ENCODE measurements at places on chromosomes 1 and 21.

DNA sequence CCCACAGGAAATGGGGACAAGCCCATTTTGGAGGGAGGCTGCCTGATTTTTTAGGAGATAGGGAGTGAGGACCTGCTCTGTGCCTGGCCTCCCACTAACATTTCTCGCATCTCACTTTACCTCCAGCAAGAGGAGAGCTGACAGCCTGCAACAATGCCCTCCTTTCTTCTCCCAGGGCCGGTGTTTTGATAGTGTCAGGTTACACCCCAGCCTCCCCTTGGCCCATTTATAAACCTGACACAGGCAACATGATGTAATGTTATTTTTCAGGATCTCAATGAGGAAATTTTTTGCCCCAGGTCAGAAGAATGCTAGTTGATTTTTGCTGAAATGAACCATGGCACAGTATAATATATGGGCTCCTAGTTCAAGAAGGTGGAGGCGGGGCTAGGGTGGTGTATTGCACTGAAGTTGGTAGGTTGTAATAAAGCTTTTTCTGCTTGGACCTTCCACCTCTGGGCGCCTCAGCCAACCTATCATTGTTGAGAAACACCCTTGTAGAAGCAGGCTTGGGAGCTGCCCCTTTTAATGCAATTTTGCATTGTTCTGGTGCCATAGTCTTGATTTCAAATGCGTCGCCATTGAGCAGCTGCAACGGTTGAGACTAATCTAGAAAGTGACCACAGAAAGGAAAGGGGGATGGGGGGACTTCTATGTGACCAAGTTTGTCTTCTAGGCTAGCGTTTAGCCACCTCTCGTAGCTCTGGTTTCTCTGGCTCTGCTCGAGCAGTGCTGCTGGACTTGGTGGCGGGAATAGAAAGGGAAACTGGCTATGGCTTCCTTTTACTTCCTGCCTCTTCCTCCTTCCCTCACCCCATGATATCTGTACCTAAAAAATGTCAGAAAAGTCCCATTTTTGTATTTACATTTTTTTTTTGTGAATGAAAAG, 53.0 kb downstream of the PBX1 start:
- peak; percentile 90 for DNase-seq

DNA sequence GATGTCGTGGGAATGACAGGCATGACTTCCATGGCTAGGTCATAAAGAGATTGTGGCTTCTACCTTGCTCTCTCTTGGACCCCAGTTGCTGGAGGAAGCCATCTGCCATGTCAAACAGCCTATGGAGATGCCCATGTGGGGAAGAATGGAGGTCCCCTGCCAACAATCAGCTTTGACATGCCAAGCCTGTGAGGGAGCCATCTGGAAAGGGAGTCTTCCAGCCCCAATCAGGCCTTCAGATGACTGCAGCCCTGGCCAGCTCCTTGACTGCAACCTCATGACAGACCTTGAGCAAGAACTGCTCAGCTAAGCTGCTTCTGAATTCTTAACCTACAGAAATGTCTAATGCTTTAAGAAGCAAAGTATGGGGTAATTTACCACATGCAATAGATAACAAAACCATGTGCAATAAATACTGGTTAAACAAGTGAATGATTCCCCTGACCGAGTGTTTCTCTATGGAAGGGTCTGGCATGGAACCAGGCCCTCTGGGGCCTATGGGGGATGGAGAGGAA, 187.1 kb downstream of the HIVEP3 start:
- DNase-seq: no peak

DNA sequence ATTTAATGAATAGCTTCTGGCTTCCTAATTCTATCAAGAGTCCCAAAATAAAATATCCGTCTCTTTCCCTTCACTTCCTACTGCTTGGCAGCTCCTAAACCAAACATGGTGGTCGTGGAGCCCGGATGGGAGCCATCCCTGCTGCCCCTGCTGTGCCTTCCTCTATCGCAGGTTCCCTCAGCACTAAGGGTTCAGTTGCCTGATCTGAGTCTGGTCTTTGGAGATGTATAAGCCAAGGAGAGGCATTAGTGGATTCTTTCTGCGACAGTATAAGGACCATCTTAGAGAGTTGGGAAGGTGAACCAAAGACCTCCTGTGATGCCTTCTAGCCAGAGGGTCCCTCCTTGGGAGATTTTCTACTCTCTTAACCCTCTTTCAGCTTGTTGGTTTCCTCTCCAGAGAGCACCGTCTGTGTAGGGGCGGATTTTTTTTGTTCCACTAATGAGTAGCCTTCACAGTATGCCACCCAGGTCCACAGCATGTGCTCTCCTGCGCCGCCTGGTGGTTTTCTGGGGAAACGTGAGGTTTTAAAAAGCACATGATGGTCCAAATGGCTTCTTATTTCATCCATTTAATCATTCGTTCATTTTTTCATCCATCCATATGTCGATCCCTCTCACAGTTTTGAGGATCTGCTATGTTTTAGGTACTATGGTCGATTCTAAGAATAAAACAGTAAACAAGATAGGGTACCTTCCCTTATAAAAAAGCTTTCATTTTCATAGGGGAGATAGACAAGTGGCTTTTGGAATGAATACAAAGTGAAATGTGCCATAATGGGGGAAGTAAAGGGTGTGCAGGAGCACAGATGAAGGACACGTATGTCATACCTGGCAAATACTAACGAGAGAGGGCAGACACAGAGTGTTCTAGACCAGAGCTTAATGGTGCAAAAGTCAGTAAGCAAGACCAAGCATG, 71.0 kb downstream of the NFASC start:
- DNase-seq: peak; percentile 80

- DNase-seq: no peak
These were observed 117.1 kb downstream of the ZNF281 start for GRCh38 chr1:200292699-200293098.

DNA sequence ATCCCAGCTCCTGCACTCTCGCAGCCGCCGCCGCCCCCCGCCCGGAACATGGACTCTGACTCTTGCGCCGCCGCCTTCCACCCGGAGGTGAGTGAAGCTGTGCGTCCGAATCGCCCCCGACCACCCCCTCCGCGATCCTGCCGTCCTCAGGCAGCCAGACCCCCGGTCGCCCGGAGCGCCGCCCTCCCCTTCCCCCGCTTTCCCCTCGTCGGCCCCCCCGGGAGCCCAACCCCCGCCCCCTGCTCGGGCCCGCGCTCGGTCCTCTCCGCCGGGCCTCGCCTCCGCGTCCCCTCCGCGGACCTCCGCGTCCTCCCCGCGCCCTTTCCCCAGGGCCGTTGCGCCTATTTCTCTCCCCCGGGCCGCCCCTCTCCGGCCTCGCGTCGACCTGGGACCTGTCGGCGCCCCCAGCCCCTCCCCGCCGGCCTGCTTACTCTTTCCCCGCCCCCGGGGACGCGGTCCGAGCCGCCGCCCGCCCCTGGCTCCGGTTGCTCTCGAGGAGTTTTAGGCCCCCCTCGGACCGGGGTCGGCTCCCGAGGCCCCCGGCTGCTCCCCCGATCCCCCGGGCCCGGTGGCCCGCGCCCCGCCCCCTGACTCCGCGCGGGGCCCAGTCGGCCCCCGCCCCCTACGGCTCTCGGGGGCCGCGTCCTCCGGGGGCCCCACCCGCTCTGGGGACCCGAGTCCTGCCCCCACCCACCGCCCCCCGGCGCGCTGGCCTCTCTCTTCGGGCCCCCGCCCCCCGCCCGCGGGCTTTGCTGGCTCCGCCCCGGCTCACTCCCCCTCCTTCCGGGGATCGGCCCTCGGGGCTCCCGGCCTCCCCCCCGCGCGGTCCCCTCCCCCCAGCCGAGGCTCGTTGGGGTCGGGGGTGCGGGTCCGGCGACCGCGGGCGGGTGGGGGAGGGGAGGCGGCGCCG, 743 bp downstream of the PHF13 start:
- no peak for DNase-seq

DNA sequence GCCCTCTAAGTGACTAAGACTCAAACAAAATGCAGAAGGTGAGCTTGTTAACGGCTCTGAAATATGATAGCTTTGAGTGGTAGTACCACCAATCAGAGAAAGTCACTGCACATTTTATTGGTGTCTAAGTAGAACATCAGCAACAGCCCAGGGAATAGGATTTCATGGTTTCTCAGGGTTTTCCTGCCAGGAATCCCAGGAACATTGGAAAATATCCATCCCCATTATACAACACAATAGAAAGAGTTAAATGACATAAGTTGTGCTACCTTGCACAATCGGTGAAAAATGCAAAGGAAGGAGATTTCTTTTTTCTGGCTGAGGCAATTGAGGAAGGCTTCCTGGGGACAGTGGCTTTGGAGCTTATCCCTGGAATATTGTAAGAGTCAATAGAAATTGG, 283.1 kb downstream of the HLX start:
- DNase-seq: no peak

GRCh38 chr1:45543581-45544417, 6.8 kb upstream of the AKR1A1 start:
- no peak for DNase-seq

DNA sequence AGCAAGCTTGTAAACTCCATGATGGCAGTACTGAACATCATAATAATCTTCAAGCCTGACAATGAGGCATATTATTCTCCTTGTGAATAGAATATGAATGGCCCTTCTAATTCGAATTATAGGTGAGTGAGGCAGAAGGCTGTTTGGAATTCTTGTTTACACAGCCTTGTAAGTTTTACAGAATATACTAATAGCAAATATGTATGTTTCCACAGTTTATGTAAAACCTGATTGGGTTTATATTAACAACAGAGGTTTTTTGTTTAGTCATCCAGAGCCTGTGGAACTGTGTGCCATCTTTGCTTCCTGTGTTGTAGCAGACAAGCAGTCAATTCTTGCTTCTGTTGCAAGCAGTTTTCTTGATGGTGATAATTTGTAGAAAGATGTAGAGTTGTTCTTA, 8.0 kb downstream of the OSBPL9 start:
- no peak for DNase-seq

DNA sequence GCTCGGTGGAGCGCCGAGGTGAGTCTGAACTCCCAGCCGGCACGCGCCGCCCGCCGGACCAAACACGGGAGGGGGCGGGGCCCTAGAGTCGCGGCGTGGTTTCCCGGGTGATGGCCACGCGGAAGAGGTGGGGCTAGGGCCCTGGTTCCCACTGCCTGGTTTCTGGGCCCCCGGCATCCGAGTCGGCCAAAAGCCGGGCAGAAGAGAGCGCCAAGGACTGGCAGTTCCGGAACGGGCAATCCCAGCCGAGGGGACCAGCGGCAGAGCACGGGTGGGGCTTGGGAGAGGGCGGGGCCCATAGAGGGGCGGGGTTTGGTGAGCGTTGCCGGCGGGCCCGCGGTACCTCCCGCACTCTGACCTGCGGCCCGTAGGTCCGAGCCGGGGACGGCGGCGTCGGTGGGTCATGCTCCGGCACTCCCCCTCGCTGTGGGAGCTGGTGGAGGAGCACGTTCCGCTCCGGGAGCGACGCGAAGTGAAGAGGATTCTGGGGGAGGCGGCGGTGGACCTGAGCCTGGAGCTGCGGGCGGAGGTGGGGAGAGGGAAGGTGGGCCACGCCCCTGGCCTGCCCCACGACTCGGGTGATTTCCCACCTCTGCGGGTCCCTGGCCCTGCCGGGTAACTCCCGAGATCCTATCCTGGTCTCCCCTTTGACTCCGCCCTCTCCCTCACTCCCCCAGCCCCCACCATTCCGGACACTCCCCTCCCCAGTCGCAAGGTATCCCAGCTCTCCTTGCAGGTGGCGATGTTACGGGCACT, at the start of gene CCDC24:
TSS of gene CCDC24 (plus strand) at position 124 of the 756 bp plus-strand sequence. CDS start at position 404, 280 bp downstream.
- peak; percentile 53 for DNase-seq

- no peak for DNase-seq
These were observed 330.3 kb upstream of the SNX7 start for GRCh38 chr1:98331243-98331642.

GRCh38 chr1:244224487-244225430, 173.7 kb downstream of the ZBTB18 start:
- DNase-seq: no peak

DNA sequence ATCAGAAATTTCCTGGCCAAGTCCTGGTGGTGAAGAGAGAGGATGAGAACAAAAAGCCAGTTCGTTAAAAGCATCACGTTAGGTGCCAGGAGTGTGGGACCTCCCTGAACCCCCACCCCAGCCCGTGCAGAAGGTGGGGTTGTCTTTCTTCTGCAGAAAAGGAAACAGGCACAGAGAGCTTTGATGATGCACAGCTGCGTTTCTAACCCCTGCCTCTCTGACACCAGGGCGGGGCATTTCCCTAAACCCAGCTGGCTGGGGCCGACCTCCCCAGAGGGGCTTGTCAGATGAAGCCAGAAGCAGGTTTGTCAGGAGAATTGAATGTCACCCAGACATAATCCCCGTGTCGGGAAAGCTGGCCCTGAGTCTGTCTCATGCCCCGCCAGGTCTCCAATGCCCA, 189.3 kb upstream of the EDN2 start:
- DNase-seq: no peak

GRCh38 chr1:234842726-234843641, 233.0 kb upstream of the IRF2BP2 start:
- DNase-seq: no peak

DNA sequence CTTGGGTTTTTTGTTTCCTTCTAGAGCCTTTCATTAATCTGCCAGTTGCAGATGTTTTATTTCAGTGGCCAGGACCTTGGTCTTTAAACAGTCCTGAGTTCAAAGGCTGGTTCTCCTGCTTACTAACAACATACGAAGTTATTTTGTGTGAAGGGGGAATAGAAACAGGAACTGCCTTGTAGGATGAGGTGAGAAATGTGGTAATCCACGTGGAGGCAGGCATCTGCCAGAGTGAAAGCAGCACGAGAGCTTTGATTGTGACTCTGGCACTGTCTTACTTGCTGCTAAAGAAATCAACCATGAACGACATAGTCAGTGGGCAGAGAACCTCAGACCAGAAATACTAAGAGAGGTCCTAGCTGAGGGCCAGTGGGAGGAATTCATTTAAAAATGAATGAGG, 30.4 kb downstream of the TMEM63A start:
- DNase-seq: no peak

- DNase-seq: peak; percentile 37
These were observed 117.2 kb downstream of the CNIH3 start for GRCh38 chr1:224733027-224733911.

- no peak for DNase-seq
These were observed 29.2 kb downstream of the SZT2 start for GRCh38 chr1:43418858-43419257.

GRCh38 chr1:174692313-174692712, 244.5 kb downstream of the GPR52 start:
- DNase-seq: no peak

DNA sequence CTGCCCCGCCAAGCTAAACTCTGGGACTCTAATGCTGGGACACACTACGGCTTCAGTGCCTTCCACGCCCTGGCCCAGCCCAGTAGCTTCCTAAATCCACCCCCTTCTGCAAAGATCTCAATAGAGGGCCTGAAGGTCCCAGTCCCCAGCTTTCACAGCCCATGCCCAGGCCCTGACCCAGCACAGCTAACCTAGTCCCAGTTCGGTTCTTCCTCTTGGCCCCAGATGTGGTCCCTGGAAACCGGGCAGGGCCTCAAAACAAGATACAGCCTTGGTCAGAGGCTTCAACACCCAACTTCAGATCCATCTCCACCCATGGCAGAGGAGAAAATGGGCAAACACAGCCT, 646 bp upstream of the PDZK1IP1 start:
- no peak for DNase-seq

DNA sequence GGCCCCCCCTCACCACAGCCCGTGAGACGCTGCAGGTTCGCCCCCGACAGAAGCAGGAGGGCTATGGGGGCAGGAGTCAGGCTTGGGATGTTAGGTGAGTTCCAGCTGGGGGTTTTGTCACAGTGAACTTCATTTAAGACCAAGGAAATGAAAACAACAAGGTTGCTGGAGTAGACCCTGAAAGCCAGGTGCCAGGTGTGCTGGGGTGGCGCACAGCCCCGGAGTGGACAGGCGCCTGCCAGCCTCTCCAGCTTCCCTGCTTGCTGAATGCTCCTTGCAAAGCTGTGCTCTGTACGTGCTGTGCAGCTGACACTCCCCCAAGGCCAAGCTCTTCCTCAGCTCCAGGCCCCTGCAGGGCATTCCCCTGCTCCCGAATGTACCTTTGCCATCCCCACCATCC, 102.4 kb downstream of the PGBD5 start:
- DNase-seq: no peak

GRCh38 chr1:231631717-231632116, 5.1 kb downstream of the DISC1 start:
- no peak for DNase-seq

Data from NCI-H1092 treated with DMSO at 0.1 percent for 48 hours (cell line).